ENCODE measurements at places on chromosomes 5 and 9. TPM values are rescaled to one million over a fixed set of nuclear protein-coding genes. Genes with fewer than 3 reads are reported as not detected.

GRCh38 chr9:124684169-124684568 is 86.9 kb downstream of the NR6A1 start:
- DNase-seq = no peak
- no peaks in the 10 kb centered on the region for H3K27me3 ChIP-seq
- H3K4me3 ChIP-seq = no peak overlapping the region
- H3K4me1 ChIP-seq = no peaks in the 10 kb centered on the region

The SPINK1 gene
- not detected for total RNA-seq

GRCh38 chr9:127448112-127448805 is 2.9 kb downstream of the RPL12 start:
- no peak overlapping the region for H3K4me3 ChIP-seq
- H3K4me1 ChIP-seq = peaks cover 38% of the 10 kb centered on the region
- peak overlapping the region; percentile 74 for H3K27ac ChIP-seq
- H3K36me3 ChIP-seq = no peaks in the 10 kb centered on the region
- no peak for DNase-seq

GRCh38 chr5:132641241-132641723 is 16.7 kb upstream of the IL13 start:
- no peak overlapping the region for H3K27ac ChIP-seq
- H3K4me1 ChIP-seq = no peaks in the 10 kb centered on the region
- peaks cover 58% of the 10 kb centered on the region for H3K36me3 ChIP-seq
- no peaks in the 10 kb centered on the region for H3K27me3 ChIP-seq
- no peak for DNase-seq

DNA sequence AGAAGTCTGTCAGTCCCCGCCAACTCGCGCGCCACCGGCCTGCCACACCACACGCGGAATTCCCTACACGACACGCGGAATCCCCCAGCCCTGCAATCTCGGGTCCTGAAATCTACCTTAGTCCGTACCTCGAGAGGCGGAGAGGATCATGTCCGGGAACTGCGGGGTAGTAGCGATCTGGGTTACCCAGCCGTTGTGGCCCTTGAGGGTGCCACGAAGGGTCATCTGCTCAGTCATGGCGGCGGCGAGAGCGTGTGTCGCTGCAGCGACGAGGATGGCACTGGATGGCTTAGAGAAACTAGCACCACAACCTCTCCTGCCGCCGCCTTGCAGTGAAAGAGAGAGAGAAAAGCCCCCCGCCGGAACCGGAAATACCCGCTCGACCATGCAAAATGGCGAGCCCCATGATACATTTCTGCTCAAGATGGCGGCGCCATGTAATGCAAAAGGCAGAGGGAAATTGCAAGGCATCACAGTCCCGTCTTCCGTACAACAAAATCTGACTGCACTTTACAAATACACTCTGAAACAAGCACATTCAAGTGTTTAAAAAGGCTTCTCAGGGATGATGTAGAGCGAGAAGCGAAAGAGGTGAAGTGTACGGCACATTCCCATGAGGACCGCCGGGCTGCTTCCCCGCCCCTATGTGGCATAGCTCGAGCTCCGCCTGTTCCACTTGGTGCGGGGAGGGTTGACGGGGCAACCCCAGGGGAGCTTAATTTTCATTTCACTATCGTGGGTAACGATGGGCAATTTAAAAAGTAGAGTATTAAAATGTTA is at the start of gene RACK1:
TSS of gene RACK1 (minus strand) at position 343 of the 780 bp plus-strand sequence. CDS start at position 237, 106 bp downstream.
- H3K27me3 ChIP-seq = no peaks in the 10 kb centered on the region
- peak within 1 kb of the TSS; percentile 83 for H3K4me3 ChIP-seq
- peaks cover 5% of the 10 kb centered on the region for H3K36me3 ChIP-seq

GRCh38 chr9:23638011-23638410 is 188.0 kb downstream of the ELAVL2 start:
- no peaks in the 10 kb centered on the region for H3K36me3 ChIP-seq
- H3K4me3 ChIP-seq = no peak overlapping the region
- no peak overlapping the region for H3K27ac ChIP-seq
- H3K4me1 ChIP-seq = no peaks in the 10 kb centered on the region
- DNase-seq = no peak
- no peaks in the 10 kb centered on the region for H3K27me3 ChIP-seq

GRCh38 chr5:124061663-124062062 is 549.7 kb downstream of the CSNK1G3 start:
- H3K4me3 ChIP-seq = no peak overlapping the region
- H3K4me1 ChIP-seq = peaks cover 16% of the 10 kb centered on the region
- no peak overlapping the region for H3K27ac ChIP-seq
- no peaks in the 10 kb centered on the region for H3K36me3 ChIP-seq
- no peak for DNase-seq

The CENPH gene
- 3.9 TPM for total RNA-seq

DNA sequence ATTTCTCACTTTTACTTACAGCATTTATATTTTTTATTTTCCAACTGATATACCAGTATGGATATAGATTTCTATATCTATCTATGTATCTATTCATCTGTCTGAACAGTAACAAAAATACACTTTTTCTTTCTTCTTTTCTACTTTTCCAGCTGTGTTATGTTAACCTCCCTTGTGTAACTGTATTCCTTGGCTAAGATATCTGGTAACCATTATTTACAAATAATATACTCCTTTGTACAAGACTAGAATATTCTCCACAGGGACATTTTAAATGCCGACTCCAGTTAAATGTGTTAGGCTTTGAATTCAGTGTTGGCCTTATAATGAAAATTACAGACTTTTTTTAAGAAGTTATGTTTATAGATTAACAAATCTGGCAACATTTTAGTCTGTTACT is 168.7 kb downstream of the XRCC4 start:
- H3K27me3 ChIP-seq = no peaks in the 10 kb centered on the region
- H3K4me3 ChIP-seq = no peak overlapping the region
- no peak overlapping the region for H3K27ac ChIP-seq
- no peaks in the 10 kb centered on the region for H3K36me3 ChIP-seq
- no peak for DNase-seq
- H3K4me1 ChIP-seq = no peaks in the 10 kb centered on the region

The FAM174A gene
- 18.9 TPM for total RNA-seq

The ZNF454 gene
- total RNA-seq = 3.4 TPM

GRCh38 chr5:77957931-77958521 is 181.9 kb upstream of the TBCA start:
- peaks cover 7% of the 10 kb centered on the region for H3K4me1 ChIP-seq
- peaks cover 10% of the 10 kb centered on the region for H3K27me3 ChIP-seq
- no peak overlapping the region for H3K27ac ChIP-seq
- no peaks in the 10 kb centered on the region for H3K36me3 ChIP-seq

The PCDHGA5 gene
- 8.6 TPM for total RNA-seq

- H3K4me1 ChIP-seq = peaks cover 10% of the 10 kb centered on the region
- no peak overlapping the region for H3K4me3 ChIP-seq
- no peak for DNase-seq
- no peaks in the 10 kb centered on the region for H3K36me3 ChIP-seq
- no peak overlapping the region for H3K27ac ChIP-seq
Measured at GRCh38 chr5:155087036-155087435, 73.5 kb downstream of the KIF4B start.

The MED10 gene
- total RNA-seq = 32.7 TPM

GRCh38 chr5:93782978-93783377 is 41.6 kb upstream of the POU5F2 start:
- DNase-seq = no peak
- no peaks in the 10 kb centered on the region for H3K36me3 ChIP-seq
- no peak overlapping the region for H3K27ac ChIP-seq
- H3K4me3 ChIP-seq = no peak overlapping the region

The SPINK6 gene
- total RNA-seq = not detected

GRCh38 chr5:132010645-132010988 is 841 bp downstream of the ACSL6 start:
- no peaks in the 10 kb centered on the region for H3K36me3 ChIP-seq
- H3K4me3 ChIP-seq = peak overlapping the region; percentile 47
- H3K4me1 ChIP-seq = peaks cover 15% of the 10 kb centered on the region
- H3K27me3 ChIP-seq = peaks cover 7% of the 10 kb centered on the region

- H3K27ac ChIP-seq = no peak overlapping the region
- no peaks in the 10 kb centered on the region for H3K36me3 ChIP-seq
- no peaks in the 10 kb centered on the region for H3K4me1 ChIP-seq
- H3K4me3 ChIP-seq = no peak overlapping the region
- no peak for DNase-seq
Measured at GRCh38 chr9:38699337-38699736, 20.6 kb downstream of the FAM240B start.

DNA sequence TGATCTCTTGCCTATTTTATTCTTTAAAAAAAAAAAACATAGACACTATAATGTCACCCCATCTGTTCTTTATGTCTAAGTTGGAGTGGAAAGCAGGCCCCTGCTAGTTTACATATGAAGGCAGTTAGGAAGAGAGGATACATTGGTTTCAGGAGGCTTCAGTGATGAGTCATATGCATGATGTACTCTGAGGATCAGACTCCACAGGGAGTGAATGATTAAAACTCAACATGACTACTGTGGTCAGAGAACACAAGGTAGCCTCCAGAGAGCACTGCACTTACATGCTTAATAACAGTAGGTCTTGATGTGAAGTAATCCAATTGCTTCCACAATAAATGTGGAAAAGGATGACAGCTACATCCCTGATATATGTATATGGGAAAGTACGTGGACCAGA is 22.7 kb upstream of the FSTL4 start:
- H3K4me3 ChIP-seq = no peak overlapping the region
- no peak overlapping the region for H3K27ac ChIP-seq
- no peaks in the 10 kb centered on the region for H3K4me1 ChIP-seq
- H3K27me3 ChIP-seq = no peaks in the 10 kb centered on the region
- no peaks in the 10 kb centered on the region for H3K36me3 ChIP-seq
- DNase-seq = no peak

The GABRA1 gene
- total RNA-seq = not detected

The ZER1 gene
- total RNA-seq = 54.8 TPM
